ENCODE measurements at places on chromosomes 2 and 18.
A peak's percentile ranks its signal among the peaks of the same experiment; 100 is the strongest.

DNA sequence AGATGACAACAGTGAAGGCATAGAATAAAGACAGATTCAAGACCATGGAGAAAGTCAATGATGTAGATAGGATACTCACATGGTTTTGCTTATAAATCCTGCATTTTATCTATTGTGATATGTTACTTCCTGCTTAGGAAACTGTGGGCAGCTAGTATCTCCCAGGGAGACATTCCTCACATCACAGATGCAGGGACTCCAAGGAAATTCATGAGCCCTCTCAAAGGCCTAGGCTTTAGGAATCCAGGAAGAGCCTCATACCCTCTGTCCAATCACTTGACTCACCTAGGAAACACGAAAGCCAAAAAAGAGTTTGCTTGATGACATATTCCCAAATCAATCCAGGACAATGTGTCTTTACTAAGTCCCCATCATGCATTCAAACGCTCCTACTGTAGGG is 247.8 kb upstream of the KLHL29 start:
- DNase-seq = no peak

- DNase-seq = no peak
Measured at GRCh38 chr2:200670313-200670712, 84.5 kb downstream of the AOX1 start.

- no peak for DNase-seq
Measured at GRCh38 chr2:239545741-239546392, 145.0 kb upstream of the HDAC4 start.

- DNase-seq = no peak
Measured at GRCh38 chr2:819121-819520, 131.5 kb upstream of the SNTG2 start.

- DNase-seq = no peak
Measured at GRCh38 chr2:156340377-156340776, 7.9 kb upstream of the NR4A2 start.

GRCh38 chr18:7319161-7319560 is 88.3 kb downstream of the LRRC30 start:
- no peak for DNase-seq

DNA sequence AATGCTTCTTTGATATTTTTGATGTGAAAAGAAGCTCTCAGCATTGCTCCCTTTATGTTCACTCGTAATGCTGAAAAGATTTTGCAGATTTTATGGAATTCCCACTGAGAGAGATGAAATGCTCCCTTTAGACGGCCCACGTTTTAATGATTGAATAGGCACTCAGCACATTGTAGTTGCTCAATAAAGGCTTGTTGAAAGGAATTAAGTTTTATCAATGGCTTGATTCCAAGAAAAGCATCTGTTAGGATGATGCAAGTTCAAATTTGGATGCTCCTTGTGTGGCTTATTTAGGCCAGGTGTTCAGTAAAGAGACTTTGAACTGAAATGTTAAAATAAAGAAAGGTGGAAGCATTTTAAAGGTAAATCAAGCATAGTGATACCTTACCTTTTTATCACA is 725.1 kb downstream of the EPHA4 start:
- DNase-seq = no peak

DNA sequence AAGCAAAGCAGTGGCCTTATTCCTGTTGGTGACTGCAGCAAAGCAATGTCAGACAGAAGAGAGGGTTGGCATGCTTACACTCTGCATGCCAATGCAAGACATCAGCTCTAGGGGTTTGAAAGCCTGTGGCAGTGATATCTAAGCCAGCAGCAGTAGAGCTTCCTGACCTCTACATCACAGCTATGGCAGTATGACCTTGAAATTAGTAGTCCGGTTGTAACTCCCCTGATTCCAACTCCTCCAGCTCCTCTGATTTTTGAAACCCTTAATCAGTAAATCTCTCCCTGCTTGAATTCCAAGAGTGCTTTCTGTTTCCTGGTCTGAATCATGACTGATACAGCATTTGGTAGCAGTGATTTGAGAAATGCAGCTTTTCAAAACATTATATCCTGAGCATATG is 60.0 kb upstream of the LRP1B start:
- DNase-seq = no peak

- peak; percentile 82 for DNase-seq
Measured at GRCh38 chr2:39437522-39438296, 624 bp upstream of the MAP4K3 start.

- no peak for DNase-seq
Measured at GRCh38 chr2:71327916-71328315, 3.7 kb upstream of the ZNF638 start.

DNA sequence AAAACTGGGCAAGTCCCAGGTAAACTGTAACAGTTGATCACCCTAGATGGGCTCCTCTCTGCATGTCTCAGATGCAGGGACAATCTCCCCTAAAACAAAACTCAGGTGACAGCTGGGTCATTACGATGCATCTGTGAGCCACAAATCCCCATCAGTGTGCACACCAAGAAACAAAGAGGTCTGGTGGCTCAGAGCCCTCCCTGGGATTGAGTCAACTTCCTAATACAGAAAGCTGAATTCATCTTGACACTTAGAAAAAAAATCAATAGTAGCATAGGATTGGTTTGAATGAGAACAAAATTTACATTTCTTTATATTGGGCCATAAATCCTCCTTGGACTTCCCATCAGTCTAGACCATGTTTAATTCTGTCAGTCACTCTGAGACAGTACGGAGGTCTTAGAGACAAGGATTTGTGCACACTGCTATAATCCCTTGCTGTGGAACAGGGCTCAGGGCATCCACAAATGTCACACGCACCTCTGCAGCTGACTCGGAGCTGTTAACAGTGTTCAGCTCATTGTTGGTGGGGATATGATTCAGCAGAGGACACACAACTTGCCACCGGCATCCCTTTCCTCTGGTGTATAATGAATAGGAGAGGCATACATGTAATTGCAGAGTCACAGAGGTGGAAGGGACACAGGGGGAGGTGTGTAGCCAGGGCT is 44.5 kb upstream of the DAPL1 start:
- DNase-seq = no peak

GRCh38 chr2:224039770-224040440 is 819 bp upstream of the SERPINE2 start:
- DNase-seq = no peak

DNA sequence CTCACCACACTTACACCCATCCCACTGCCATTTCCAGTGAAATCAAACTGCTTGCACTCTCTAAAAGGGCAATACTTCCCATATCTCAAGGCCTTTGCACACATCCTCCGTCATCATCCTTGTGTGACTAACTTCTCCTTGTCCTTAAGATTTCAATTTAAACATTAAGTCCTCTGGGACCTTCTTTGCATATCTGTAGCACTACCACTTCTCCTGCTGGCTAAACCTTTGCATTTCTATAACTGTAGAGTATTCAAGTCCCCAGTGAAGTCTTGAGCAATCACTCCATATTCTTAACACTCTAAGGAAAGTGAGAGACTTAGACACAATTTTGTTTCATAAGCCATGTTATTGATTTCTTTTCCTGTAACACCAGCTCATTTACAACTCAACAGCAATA is 136.8 kb upstream of the EPHA4 start:
- no peak for DNase-seq

DNA sequence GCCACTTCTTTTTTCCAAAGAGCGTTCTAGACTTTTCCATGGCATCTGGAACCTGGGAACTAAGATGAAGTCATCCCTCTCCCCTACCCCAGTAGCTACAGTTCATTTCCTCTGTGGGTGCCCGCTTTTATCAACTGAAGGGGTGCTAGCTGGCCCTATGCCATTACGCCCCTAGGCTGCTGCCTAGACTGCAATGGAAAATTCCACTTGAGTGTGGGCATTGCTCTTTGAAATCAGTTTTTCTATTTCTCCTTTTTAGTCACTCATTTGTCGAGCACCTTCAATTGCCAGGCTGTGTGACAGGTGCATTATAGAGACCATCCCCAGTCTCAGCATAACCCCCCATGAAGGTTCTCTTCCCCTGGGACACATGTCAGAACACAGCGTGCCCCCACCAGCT is 7.3 kb downstream of the TEX51 start:
- DNase-seq = no peak

GRCh38 chr2:98454500-98455235 is 10.0 kb downstream of the INPP4A start:
- DNase-seq = no peak

DNA sequence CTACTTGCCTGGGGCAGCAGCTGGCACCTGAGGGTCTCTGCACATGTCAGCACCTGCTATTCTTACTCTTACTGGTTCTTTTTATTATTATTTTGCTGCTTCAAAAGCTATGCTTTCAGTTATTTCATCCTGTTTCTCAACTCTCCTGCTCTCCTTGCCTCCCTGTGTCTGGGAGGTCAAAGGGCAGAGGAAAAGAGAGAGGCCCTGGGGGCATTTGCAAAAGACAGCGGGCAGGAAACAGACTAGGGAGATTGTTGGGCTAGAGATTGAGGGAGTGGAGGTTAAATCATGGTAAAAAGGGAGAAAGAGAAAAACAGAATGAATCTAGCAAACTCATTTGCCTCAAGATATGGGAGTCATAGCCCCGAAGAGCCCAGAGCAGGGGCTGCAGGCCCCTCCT is 21.1 kb upstream of the RPL31 start:
- DNase-seq = no peak

GRCh38 chr2:26432859-26433258 is 31.1 kb downstream of the DRC1 start:
- no peak for DNase-seq

DNA sequence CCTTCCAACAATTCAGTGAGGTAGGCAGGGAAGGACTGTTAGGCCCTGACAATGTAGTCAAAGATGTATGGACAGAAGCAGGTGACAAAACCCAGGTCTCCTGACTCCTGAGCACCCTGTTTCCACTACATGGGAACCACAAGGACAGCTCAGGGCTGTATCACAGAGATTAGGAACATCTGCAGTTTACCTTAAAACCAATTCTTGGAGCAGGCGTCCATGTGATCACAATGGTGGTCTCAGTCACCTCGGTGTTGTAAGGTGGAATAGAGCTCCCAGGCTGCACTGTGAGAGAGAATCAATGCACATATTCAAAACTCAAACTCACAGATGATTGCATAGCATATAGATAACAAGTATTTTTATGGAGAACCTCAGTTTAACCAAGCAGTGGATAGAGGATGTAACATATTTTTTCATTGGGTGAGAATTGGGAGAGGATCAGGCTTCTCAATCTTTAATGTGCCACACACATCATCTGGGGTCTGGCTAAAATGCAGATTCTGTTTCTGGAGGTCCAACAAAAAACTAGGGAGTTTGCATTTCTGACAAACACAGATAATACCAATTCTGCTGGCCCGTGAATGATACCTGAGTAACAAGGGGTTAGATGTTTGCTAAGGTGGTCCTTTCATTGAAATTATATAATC is 36.7 kb downstream of the FN1 start:
- no peak for DNase-seq

GRCh38 chr2:62966991-62967390 is 83.6 kb upstream of the OTX1 start:
- no peak for DNase-seq

DNA sequence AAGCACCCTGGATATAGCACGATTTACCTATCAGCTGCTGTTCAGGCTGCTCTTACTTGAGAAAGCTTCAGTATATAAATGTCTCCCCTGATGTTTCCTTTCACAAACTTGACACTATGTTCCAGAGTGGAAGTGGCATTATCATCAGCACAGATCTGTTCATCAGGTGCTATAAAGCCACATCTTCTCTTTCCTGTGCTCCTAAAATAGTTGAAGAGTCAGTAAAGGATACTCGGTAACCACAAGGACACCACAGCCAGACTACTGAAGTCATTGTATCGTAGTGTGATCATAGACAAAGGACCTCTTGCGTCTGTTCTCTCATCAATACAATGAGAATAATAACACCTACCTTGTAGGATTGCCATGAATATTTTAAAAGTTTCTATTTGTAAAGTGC is 841.0 kb upstream of the CELF4 start:
- no peak for DNase-seq

DNA sequence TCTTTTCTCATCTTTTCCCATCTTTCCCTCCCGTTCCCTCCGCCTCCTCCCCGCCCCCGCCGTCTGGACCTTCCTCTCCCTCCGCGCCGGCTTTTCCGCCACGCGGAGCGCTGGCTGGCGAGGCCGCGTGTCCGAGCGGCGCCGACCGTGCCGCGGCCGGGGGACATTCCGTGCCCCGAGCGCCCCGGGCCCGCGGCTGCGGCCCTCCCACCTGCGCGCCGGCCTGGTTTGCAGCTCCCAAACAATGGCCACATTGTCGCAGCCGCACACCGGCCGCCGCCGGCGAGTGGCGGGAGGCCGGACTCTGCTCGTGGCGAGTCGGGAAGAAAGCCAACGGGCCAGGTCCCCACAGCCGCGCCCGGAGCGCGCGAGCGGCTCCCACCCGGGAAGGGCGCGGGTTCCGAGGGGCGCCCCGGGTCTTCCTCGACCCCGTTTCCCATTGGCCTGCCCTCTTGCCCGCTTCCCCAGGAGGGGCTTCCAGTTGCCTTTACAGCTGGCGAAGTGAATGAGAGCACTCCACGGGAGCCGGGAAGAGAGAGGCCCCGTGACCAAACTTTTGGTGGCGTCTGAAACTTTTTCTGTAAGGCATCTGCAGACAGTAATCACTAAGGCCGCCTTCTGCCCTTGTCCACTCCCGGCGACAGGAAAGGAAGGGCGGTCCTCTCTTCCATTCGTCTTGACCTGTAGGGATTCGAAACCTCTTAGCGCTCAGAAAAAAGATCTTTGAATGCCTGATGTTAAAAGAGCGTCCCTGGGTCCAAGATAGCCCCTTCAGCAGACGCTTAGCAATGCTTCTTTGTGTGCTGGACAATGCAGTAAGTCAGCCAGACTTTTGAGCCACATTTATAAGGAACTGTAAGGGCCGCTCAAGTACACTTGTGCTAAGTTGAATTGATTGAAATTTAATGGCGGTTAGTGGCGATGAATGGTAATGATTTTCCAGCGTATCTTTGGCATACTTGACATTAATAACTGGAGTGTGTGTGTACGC is 6.2 kb downstream of the GLI2 start:
- DNase-seq = peak; percentile 68

GRCh38 chr2:104378853-104379374 is 475.0 kb upstream of the POU3F3 start:
- DNase-seq = no peak

- DNase-seq = no peak
Measured at GRCh38 chr2:240893363-240893844, 2.6 kb downstream of the MAB21L4 start.

- DNase-seq = no peak
Measured at GRCh38 chr2:30673127-30673526, 134.1 kb downstream of the CAPN13 start.

- DNase-seq = peak; percentile 46
Measured at GRCh38 chr18:56245866-56246580, 392.4 kb downstream of the TXNL1 start.

- no peak for DNase-seq
Measured at GRCh38 chr2:208250388-208250787, 4.5 kb downstream of the IDH1 start.

GRCh38 chr2:150630587-150631235 is 143.2 kb upstream of the RND3 start:
- DNase-seq = no peak

Measured in NCI-H1417 (cell line).